ENCODE measurements at places on chromosomes 13 and 19. TPM values are rescaled to one million over a fixed set of nuclear protein-coding genes. Genes with fewer than 3 reads are reported as not detected.

GRCh38 chr19:4369109-4369887 lies 25.9 kb downstream of the MPND start:
- DNase-seq = no peak

TNNT1 gene
- polyA plus RNA-seq = 4.5 TPM

PABPC3 gene
- 1.3 TPM for polyA plus RNA-seq

- DNase-seq = no peak
Observed at GRCh38 chr13:112775791-112776279, 86.0 kb downstream of the ATP11A start.

ZNF546 gene
- 6.1 TPM for polyA plus RNA-seq

ANGPTL8 gene
- polyA plus RNA-seq = 0.68 TPM

DNA sequence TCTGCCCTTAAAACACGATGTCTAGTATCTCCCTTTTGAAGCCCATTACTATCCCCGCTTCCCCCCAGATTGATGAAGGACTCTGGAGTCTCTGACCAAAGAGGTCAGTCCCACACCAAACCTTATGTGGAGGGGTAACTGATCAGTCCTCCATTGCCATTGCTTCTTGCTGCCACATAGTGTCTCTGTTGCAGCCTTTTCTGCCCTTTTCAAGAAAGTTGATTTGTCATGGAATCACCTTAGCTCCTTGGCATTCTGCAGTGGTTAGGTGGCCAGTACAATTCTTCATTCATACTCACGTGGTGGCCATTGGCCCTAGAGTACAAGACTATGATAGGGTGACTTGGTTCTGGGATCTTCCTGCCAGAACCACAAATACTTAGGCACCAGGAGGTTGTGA lies 8.4 kb upstream of the HTR2A start:
- DNase-seq = no peak

DNA sequence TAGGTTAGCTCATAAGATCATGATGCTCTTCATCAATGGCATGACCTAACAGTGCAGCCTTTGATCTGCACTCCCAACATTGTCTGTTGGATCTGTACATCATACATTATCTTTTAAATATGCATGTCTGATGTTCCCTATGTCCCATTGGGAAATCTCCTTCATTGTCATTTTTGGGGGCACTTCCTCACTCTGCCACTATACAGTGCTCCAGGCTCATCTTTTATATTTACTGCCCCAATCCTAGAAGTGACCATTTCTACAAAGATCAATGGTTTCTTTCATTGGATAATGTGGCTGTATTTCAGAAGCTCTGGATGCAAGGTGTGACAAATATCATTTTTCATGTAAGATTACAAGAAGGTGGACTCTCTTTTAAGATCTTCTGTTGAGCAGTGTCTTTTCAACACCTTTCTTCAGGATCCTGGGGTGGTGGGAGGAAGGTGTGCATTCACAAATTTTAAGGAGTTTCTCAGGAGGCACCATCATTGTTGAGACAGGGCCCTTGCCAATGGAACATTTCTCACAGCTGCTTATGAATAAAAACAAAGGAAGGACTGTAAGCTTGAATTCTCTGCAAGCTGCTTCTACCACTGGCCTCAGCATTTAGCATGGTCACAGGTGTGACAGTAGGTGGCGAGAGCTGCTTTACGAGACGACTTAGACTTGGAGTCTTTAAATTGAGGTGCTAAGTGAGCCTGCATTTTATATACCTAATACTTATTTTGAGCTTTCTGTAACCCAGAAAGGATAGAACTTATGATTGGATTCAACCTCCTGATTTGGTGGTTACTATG lies 403.0 kb downstream of the LMO7 start:
- no peak for DNase-seq

PLK5 gene
- polyA plus RNA-seq = 0.11 TPM

- DNase-seq = no peak
Observed at GRCh38 chr13:74987124-74987690, 494.8 kb downstream of the TBC1D4 start.

DNA sequence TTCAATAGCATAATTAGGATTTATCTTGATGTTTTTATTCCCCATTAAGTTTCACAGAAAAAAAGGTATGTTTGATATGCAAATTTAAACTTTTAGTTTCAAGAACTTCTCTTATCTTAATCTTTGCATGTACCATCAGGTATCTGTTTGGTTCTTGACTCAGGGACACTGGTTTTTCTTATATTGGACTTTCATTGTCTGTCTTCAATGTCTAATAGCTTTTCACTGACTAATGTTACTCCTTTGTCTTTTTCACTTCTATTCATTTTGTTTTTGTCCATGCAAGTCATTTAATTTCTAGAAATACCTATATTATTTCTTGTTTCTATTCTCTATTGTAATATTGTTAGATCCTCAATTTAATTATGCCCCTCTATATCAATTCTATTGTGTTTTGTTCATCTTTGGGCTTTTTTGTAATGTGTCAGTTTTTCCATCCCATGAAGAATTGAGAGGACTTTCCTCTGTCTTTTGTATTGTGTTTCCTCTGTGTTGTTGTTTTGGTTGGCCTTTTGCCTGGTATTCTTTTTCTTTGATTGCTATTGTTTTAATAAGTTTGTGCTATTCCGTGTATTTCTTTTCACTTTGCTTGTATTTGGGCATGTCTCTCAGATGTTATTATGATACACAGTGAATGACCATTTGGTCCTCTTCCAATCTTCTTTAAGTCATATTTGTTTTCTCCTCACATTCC lies 58.3 kb upstream of the ANKRD10 start:
- DNase-seq = no peak

DNA sequence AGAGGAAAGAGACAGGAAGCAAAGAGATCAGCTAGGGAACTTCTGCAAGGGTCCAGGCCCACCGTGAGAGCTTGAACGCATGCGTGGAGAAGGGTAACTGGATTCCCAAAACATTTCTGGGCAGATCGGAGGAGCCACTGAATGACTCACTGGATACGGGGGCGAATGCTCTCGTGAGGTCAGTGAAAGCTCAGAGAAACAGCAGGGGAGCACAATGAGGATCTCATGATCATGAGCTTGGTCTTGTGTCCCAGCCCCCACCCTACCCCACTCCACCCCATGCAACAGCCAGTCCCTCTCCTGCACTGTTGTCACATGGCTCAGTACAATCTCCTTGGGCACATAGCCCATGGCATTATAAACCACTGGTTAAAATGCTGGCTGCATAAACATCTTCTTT lies 40.6 kb downstream of the DCLK1 start:
- DNase-seq = no peak

GRCh38 chr13:33490461-33491327 lies 205.1 kb upstream of the STARD13 start:
- no peak for DNase-seq

- peak; percentile 53 for DNase-seq
Observed at GRCh38 chr19:45693106-45693788, 781 bp downstream of the QPCTL start.

ACP7 gene
- 0.38 TPM for polyA plus RNA-seq

DNA sequence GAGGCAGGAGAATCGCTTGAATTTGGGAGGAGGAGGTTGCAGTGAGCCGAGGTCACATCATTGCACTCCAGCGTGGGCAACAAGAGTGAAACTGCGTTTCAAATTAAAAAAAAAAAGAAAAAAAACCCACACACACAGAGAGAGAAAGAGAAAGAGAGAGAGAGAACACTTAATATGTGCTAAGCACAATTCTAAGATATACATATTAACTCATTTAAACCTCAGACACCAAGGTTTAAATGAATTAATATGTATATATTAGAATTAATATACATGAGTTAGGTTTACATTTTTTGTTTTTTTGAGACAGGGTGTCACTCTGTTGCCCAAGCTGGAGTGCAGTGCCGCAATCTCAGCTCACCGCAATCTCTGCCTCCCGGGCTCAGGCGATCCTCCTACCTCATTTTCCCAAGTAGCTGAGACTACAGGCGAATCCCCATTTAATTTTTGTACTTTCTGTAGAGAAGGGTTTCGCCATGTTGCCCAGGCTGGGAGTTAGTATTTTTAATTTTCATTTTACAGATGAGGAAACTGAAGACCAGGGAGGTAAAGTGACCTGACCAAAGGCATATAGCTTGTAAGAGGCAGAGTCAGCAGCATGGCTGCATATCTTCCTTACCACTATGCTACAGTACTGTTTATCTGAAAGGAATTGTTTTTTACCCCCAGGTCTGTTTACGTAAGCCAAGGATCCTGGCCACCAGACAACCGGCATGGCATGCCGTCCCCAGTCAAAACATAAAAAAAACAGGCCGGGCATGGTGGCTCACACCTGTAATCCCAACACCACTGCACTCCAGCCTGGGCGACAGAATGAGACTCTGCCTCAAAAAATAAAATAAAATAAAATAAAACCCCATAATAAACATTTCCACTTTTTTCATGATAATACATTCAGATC lies 2.3 kb downstream of the SYMPK start:
- DNase-seq = no peak

DNA sequence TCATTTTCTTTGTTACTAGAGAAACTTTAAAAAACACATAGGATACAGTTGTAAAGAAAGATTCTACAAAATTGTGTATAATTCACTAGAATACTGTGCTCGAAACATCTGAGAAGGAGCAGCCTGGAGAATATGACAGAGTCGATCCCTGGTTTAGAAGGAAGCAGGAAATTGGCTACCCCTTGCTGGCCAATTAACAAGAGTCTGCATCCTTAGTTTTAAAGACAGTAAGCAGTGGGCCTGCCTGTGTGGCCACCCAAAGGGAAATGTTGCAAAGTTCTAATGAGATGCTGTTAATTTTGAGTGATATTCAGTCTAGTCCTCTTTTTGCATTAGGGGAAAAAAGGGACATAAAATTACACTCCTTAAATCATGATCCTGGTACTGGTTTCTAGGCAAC lies 988.6 kb downstream of the PCDH17 start:
- DNase-seq = no peak

CLEC4M gene
- 4.2 TPM for polyA plus RNA-seq

- no peak for DNase-seq
Observed at GRCh38 chr13:56066321-56066720, 1074.4 kb upstream of the PRR20A start.

LILRA2 gene
- 1.4 TPM for polyA plus RNA-seq

GRCh38 chr13:99501848-99502301 lies 603 bp downstream of the TM9SF2 start:
- peak; percentile 20 for DNase-seq

DNA sequence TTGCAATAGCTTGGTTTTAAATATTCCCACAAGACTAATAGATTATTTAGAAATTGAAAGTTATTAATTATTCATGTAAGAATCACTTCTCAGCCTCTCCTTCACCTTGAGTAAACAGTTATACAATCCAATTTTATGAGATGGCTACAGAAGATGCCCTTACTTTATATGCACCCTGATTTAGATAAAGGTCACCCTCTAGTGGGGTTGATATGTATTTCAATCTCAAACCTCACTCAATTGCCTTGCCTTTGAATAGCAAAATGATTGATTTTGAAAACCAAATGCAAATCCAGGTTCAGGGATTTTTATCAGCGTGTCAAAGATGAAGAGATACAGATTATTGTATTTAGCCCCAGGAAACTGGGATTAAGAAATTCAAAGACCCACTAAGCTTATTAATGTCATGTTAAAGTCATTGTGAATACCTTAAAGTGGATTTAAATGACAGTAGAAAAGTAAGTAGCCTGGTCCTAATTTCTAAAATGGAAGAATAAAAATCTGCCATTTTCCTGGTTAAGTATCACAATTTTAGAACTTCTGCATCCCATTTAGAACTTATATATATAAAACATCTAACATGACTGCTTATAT lies 305.1 kb downstream of the ITGBL1 start:
- DNase-seq = no peak

- no peak for DNase-seq
Observed at GRCh38 chr19:41848666-41849065, 3.8 kb downstream of the DMRTC2 start.

DNA sequence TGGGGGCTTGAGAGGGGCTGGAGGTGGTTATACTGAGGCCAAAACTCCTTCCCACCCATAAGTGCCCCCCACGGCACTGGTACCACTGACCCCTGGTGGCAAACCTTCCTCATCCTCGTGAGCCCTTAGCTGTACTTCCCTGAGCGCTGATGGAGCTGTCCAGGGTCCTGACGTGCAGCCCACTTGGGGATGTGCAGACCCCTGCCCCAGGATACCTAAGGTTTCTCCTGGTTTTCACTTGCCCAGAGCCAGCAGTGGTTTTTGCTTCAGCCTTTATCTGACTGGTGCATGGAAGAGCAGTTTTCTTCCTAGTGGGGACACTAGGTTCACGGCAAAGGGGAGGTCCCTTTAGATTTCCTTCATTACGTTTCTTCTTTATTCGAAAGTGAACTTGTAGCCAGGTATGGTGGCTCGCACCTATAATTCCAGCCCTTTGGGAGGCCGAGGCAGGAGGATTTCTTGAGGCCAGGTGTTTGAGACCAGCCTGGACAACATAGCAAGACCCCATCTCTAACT lies 28.7 kb upstream of the KCTD15 start:
- DNase-seq = peak; percentile 70

C19orf18 gene
- polyA plus RNA-seq = 3.1 TPM

GRCh38 chr13:44870456-44870929 lies 118.8 kb downstream of the NUFIP1 start:
- no peak for DNase-seq

DNA sequence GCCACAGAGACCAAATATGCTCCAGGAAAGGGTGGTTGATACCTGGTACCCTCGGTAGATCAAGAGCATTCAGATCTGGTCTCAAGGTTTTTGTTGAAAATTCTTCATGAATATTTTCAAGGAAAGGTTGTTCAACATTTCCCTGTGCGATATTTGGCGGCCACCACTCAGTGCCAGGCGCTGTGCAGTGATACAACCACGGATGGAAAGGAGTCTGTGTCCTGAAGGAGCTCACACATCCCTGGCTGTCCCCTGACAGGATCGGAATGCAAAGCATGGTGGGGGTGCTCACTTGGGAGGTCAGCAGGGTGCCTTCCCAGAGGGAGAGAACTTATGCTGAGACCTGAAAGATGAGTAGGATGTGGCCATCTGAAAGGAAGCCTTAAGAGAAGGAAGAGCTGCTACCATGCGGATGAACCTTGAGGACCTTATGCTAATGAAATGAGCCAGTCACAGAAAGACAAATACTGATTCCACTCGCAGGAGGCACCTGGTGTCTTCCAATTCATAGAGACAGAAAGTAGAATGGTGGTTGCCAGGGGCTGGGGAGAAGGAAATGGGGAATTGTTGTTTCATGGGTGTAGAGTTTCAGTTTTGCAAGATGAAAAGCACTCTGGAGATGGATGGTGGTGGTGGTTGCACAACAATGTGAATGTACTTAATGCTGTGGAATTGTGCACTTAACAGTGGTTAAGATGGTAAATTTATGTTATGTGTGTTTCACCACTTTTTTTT lies 41.6 kb downstream of the HSPH1 start:
- DNase-seq = no peak

HSD17B14 gene
- polyA plus RNA-seq = 23.7 TPM

DNA sequence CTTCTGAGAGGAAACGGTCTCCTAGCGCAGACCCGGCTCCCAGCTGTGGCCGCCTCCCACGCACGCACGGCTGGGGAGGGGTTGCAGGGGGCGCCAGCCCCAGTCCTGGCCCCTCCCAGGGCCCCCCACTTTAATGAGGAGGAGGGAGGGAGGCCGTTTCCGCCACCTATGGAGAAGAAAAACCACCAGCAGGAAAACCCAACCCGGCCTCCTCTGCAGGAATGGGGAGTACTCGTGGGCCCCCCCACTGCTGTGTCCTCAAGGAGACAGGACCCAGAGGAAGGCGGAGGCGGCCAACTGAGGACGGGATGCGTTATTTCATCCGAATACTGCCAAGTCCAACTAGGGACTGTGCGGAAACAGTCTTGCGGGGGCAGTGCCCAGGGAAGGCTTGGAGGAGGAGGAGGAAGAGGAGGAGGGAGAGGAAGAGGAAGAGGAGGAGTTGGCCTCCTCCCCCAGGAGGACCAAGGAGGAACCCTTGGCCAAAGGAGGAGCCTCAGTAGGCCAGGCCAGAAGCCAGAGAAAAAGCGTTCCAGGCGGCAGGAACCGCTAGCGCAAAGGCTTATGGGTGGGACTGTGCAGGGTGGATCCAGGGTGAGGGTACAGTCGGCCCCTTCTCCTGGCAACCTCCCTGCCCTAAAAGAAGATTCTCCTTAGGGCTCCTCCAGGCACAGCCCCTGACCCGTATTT lies 3.9 kb upstream of the SSBP4 start:
- no peak for DNase-seq

Measured in renal cortex interstitium (tissue), 15 donors.